Activated T-helper 1 cell treated with Interleukin-2 at 50 U/mL for 16 hours (primary cell): ENCODE measurements at places on chromosomes 3 and 15.

GRCh38 chr3:79586232-79586631 is 181.6 kb downstream of the ROBO1 start:
- DNase-seq = no peak

DNA sequence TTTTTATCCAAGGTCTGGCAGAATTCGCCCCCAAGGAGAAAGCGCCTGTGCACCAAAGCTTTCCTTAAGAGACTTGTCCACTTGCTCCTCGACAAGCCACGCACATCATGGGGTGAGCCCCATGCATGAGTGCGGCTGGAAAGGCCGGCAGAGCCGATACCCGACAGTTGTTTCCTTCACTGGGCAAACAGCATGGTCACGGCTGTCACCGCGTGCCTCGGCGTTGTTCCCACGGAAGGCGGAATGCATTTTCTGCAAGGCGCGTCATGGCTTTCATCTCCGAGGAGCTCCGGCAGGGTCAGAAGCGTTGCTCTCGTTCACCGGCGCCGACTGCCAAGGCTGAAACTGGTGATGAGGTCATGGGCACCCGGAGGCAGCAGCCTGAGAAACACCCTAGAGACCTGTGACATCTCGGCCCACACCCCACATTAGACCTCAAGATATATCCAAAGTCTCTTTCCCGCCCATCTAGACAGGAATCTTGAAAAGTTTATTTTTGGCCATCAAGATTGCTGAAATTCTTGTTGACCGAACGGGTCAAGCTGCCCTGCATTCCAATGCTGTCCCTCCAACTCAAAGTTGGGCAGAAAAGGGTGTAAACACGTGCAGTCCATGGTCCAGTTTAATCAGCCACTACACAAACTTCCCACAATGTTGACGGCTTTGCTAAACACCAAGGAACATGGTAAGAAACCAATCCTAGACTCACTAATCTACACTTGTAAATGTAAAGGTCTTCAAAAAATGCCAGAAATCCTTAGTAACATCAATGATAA is 604 bp upstream of the TJP1 start:
- DNase-seq = no peak

GRCh38 chr3:192869131-192870031 is 48.3 kb downstream of the MB21D2 start:
- DNase-seq = no peak

- no peak for DNase-seq
Measured at GRCh38 chr3:188202358-188203138, 48.6 kb downstream of the LPP start.

DNA sequence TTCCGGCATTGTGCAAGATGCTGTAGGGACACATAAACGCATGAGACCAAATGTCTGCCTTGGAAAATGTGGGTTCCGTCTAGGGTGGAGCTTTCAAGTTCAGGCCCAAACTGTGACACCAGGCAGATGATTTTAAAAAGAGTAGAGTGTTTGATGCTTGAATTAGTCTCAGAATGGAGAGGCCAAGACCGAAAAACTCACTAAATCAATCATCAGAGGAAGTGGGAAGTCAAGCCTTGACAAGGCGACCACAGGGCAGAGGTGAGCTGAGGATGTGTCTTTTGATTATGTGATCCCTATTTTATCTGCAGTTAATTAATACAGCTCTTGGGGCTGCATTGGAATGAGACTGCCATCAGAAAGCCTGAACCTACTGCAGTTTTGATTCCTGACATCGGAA is 275.4 kb downstream of the ABHD5 start:
- DNase-seq = no peak

- no peak for DNase-seq
Measured at GRCh38 chr15:74336061-74337005, 31.1 kb downstream of the CYP11A1 start.

GRCh38 chr15:92899601-92899947 is 550 bp upstream of the CHD2 start:
- no peak for DNase-seq

DNA sequence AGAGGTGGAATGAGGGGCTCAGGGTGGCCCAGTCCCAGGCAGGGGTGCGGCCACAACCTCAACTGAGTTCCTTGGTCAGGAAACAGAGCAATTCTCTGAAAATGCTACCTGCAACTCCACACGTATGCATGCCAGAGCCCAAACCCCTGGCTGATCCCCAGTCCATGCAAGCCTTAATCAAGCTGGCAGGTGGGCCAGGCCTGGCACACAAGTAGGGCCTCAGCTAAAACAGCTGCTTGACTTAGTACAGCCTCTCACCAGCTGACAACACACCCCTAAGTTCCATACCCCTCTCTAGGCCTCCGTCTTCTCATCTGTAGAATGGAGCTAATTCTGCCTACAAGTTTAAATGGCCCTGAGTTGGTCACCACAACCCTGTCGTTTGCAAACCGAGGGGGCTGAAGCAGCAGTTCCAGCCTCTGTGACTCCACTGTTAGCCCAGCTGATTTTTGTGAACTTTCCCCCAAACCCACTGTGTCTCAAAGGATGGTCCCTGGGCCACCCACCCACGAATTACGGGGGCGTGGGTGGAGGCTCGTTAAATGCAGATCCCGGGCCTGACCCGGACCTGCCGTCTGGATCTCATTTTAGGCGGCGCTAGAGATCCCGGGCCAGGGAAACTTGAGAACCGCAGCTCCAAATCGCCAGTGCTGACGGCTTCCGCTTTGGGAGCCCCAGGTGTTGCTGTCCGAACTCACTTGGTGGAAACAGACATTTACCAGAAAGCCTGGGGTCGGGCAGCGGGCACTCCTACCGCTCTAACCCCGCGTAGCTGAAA is 927 bp downstream of the CHDH start:
- DNase-seq = no peak

GRCh38 chr15:42447599-42447998 is 43.3 kb downstream of the ZNF106 start:
- no peak for DNase-seq

GRCh38 chr15:73949496-73949895 is 23.2 kb downstream of the LOXL1 start:
- DNase-seq = no peak

GRCh38 chr3:100880072-100880471 is 113.1 kb downstream of the ABI3BP start:
- no peak for DNase-seq

- DNase-seq = no peak
Measured at GRCh38 chr3:197580253-197580691, 24.5 kb upstream of the BDH1 start.

DNA sequence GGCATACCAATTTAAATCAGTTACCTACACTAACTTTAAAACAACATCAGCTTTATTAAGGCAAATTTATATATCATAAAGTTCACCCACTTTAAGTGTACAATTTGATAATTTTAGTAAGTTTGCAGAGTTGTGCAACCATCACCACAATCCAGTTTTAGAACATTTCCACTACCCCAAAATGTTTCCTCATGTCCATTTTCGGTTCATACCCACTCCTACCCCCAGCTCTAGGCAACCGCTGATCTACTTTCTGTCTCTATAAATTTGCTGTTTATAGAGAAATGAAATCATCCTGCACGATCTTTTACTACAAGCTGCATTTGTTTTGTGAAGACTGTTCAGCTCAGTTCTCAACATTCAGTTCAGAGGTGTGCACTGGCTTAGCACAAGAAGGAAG is 31.5 kb upstream of the FAM81A start:
- DNase-seq = no peak

DNA sequence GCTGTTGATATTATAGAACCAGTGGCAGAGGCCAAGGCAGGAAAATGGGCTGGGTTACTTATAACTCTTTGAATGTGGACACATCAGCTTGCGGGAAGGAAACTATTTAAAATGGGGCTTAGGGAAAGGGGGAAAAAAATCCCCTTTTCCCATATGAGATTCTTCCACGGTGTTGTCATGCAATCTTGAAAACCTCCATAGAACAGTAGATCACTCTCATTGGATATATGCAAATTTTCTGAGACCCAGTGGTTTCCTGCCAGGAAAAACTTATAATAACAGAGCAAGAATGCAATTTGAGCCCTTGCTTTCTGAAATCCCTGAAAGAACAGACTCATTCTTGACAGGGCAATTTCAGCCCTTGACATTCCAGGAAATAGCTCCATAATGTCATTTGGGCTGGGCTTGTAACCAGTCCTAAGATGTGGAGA is 31.1 kb downstream of the TMEM212 start:
- DNase-seq = no peak

DNA sequence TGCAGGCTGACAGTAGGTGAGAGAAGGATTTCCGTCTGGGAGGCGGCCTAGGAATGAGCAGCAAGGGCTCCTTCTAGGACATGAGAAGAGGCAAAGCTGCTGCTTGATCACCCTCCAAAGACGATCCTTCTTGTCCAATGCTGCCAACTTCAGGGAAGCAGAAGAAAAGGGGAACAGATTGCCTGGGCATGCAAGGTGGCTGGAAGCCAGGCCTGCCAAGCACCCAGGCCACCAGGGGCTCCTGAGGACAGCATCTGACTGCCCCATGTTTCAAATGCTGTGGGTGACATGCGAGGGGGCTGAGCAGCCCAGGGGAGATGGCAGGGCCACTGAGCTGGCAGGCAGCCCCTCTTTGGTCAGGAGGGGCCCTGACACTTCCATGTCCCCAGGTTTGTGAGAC is 3.3 kb upstream of the GRIP2 start:
- DNase-seq = no peak

DNA sequence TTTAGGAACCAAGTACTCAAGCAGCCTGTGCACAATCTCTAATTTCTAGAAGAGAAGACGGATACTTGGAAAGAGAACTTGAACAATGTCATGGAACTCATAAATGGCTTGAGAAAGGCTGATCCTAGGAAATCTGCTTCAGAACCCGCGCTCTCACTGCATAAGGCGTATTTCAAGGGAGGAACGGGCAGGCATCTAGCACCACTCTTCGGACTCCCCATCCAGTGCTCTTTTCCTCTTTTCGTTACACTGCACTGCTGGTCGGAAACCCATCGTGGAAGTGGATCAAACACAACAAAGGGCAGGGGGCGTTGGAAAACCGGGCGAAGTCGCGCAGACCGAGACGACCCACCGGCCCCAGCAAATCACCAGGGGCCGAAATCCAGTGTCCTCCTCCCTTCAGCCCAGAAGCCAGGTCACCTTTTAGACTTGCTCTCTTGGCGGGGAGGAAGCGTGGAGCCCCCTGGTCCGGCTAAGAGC is 539 bp upstream of the TLNRD1 start:
- DNase-seq = no peak

- no peak for DNase-seq
Measured at GRCh38 chr3:89245612-89246011, 138.2 kb downstream of the EPHA3 start.

DNA sequence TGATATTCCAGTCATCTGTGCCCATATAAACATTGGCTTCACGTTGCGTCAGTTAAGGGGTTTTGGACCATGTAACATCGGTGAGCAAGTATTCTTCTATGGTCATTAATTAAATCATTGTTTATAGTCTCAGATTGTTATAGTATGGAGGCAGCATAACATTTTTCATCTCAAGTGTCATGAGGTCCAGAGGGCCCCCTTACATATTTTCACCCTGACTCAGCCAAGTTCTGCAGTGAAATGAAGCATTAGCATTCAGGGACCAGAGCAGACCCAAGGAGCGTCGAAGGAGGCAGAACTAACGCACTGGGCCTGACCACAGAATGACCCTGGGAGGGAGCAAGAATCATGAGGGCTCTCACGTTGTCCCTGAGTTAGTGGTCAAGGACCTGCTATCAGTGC is 171.5 kb downstream of the LRTM1 start:
- DNase-seq = no peak

GRCh38 chr15:82803793-82804574 is 1.9 kb downstream of the FSD2 start:
- DNase-seq = no peak

- DNase-seq = no peak
Measured at GRCh38 chr3:14663396-14664135, 11.4 kb upstream of the C3orf20 start.

DNA sequence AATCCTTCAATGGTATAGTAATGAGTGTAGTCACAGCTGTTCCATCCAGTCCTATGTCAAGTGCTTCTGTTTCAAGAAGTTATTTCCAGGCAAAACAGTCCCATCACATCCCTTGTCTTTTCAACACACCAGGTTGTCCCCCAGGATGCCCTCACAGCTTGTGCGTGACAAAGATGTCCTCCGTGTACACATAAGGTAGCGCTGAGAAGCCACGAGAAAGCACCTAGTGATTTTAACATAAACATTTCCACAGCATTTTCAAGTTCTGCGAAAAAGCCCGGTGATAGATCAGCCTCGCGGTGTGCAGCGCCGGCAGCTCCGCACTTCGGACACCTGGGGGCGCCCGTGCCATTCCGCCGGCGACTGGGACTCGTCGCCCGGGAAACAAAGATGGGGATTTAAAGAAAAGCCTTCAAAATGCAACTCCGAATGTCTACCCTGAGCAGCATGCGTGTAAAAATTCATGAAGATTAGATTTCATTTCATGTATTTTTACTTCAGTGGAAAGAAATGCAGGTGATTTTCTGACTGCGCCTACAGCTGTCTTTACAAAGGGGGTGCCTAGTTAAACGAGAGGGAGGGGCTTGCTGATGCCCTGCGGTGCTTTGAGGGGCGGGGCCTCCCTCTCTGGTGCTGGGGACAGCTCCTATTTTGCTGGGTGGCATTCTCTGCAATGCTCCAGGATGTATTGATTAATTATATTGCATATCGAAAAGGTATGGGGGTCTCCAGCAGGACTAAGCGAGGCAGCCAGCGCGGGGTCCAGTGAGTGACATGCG is 49.9 kb downstream of the KY start:
- peak; percentile 15 for DNase-seq

DNA sequence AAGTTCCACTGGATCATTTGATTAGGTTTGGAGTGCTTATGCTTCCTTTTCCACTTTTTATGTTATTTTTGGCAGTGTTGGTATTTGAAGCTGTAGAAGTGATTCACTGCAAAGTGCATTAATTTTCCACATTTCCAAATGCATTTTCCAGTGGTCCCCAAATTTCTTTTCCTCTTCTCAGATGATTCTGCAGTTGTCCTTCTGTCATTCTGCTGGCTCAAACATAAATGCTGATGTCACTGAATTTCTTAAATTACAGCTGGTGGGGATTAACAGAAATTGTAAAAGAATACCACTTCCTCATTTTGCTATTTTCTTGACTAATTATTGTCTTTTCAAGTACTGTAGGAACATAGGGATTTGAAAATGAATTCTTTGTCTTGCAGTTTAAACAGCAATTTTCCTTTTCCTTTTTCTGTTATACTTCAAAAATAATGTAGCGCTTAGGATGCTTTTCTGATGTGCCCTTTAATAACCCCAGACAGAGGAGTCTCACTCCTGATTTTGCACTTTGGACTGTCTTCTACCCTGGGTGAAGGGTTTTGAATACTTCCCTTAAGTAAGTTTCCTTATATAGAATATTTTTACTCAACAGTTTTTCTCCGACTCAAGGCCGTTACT is 25.0 kb downstream of the MITF start:
- DNase-seq = no peak

DNA sequence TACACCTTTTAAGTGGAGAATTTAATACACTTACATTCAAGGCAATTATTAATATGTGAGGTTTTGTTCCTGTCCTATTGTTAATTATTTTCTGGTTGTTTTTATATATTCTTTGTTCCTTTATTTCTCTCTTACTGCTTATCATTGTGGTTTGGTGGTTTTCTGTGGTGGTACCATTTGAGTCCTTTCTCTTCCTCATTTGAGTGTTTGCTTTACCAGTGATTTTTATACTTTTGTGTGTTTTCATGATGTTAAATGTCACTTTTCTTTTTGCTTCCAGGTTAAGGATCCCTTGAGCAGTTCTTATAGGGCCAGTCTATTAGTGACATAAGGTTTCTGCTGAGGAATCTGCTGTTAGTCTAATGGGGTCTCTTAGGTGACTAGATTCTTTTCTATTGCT is 116.5 kb downstream of the LRRK1 start:
- DNase-seq = no peak
